Activated CD4-positive, alpha-beta T cell treated with anti-CD3 and anti-CD28 coated beads, Interleukin-10, Interleukin-2, amounts not matched to agents 100 ng/mL and 50 ng/mL, durations not matched to agents 16 hours and 8 hours (primary cell): ENCODE measurements at places on chromosomes 7 and 10.
A peak's percentile ranks its signal among the peaks of the same experiment; 100 is the strongest.

DNA sequence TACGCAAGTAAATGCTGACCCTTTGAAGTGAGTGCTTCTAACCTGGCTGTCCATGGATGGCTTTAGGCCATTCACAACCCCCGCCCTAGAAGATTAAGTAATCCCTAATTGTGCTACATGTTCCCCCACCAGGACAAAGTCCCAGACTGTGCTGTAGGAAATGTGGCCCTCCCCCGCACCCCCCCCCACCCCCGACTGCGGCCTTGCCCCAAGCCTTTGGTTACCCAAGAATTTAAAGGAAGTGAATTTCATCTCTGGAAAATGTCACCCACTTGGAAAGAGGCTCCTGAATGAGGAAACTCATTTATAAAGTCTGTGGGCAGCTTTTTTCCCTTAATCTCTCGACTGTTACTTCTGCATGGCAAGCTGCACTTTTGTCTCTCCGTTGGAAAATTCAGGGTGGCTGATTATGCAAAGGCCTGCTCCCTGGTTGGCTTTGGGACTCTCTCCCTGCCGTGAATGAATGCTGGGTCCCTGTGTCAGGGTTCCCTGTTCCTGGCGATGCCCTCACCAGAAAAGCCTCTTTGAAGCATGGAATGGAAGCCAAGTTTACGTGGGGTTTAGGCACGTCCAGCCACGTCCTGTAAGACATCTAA lies 31.4 kb upstream of the AQP1 start:
- no peak for DNase-seq

GRCh38 chr7:96591900-96592676 lies 117.6 kb downstream of the SEM1 start:
- no peak for DNase-seq

- DNase-seq = no peak
Measured at GRCh38 chr10:23015021-23015707, 80.2 kb upstream of the MSRB2 start.

DNA sequence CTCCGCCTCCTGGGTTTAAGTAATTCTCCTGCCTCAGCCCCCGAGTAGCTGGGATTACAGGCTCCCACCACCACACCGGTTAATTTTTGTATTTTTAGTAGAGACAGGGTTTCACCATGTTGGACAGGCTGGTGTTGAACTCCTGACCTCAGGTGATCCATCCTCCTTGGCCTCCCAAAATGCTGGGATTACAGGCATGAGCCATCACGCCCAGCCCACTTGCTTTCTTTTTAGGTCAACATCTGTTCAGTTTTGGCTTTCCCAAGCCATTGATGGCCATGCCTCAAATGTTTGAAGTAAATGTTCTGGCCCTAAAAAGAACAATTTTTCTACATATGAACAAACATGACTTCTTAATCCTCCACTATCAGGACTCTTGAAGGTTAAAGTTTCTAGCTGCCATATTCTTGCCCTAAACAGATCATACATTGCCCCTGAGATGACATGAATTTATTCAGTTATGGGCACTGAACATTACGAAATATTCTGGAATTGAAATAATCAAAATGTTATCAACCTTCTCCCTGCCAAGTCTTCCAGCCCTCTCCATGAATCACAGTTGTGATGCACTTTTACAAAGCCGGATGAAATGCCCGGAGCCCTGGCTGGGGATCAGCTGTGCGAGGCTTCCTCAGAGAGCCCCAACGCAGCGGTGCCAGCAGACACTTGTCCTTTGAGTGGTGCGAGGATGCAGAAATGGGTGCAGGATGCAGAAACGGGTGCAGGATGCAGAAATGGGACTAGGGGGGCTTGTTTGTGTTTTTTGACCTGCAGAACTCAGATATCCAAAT lies 2.9 kb downstream of the MRLN start:
- no peak for DNase-seq

- DNase-seq = no peak
Measured at GRCh38 chr7:142030294-142030693, 34.6 kb downstream of the MGAM start.

DNA sequence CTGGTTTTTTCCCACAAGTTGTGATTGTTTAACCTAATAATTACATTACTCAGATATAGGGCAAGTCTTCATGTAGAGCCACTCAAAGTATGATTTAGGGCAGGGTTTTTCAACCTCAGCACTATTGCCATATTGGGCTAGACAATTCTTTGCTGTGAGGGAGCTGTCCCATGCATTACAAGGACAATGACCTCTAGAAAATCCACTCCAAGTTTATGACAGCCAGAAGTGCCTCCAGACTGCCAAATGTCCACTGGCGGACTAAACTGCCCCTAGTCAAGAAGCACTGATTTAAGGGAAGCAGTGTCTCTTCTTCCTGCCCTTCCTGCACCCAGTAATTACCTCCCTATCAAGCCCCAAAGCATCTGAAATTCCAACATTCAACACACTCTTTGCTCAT lies 54.4 kb downstream of the ZNF800 start:
- no peak for DNase-seq

- no peak for DNase-seq
Measured at GRCh38 chr7:116988363-116988989, 35.2 kb downstream of the ST7 start.

- DNase-seq = peak; percentile 72
Measured at GRCh38 chr10:17648243-17649035, 4.5 kb downstream of the STAM start.

- no peak for DNase-seq
Measured at GRCh38 chr10:90286941-90287340, 570.9 kb downstream of the HTR7 start.

DNA sequence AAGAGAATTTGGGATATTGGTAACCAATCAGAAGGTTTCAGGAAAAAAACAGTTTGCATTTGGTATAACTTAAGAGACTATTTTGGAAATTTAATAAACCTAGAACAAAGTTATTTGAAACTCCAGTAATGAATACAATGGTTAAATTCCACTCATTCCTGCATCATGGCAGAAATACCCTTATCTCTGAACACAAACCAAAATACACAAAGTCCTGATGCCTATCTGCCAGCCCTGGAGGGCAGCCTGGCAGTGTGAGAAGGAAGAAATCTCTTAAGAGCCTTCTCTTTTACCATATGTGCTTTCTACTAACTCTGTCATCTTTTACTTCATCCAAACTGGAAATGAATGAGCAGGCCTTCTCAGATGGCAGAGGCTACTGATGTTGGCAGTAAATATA lies 147.1 kb upstream of the LYZL1 start:
- no peak for DNase-seq

- DNase-seq = no peak
Measured at GRCh38 chr10:29007748-29008610, 280.9 kb upstream of the LYZL1 start.

DNA sequence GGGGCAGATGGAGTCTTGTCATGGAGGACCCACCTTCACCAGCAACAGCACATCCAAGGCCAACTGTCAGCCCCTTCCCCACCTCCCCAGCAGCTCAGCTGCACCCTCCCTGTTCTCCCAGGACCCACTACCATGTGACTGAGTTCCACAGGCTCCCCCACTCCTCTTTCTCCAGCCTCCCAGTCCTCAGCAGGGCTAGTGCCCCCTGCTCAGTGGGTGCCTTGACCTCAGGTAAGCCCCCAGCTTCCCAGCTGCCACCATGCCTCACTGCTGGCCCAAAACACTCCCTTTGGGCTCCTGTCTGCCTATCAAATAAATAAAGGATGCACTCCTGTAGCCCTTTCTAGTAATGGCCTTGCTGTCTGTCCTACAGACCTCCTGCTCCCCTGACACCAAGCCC lies 174.4 kb downstream of the SLIT1 start:
- no peak for DNase-seq

DNA sequence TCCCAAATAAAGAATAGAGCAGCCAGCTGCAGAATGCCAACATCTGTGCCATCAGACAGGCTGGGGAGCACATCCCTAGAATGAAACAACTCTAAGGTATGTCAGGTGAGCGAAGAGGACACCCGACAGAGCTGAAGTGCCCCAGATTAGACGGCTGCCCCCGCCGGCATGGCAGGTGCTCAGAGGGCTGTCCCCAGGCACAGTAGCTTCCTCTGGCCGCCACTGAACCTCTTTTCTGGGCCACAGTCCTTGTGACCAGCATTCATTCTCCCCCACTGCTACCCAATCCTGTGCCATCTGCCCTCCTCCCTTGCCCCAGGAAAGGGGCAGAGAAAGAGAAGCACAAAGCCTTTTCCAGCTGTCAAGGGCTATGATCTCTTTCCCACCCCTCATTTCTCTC lies 41.7 kb downstream of the RGS10 start:
- DNase-seq = no peak

- no peak for DNase-seq
Measured at GRCh38 chr10:13078912-13079775, 20.8 kb upstream of the OPTN start.

GRCh38 chr7:1748839-1749173 lies 78.7 kb downstream of the ELFN1 start:
- DNase-seq = no peak

- no peak for DNase-seq
Measured at GRCh38 chr7:47485640-47486435, 96.1 kb downstream of the TNS3 start.

GRCh38 chr7:106618480-106618879 lies 42.5 kb downstream of the CCDC71L start:
- no peak for DNase-seq

- DNase-seq = no peak
Measured at GRCh38 chr7:20030915-20031362, 186.2 kb downstream of the MACC1 start.

GRCh38 chr7:89607792-89608191 lies 546.5 kb upstream of the STEAP1 start:
- peak; percentile 23 for DNase-seq

DNA sequence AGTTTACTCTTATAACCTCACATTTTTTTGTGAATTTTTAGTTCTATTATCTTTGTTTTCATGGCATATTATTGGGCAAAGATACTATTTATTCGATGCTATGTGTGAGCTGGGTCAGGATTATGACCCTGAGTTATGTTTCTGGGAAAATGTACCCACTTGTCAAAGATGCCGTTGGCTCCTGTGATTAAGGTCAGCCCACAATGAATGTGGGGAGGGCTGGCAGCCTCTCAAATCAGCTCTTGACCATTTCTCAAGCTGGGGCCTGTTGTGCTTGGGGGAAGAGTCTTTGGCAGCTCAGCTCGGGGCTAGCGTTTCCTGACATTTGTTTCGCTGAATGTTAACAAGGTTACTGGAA lies 97.5 kb downstream of the TCF7L2 start:
- DNase-seq = no peak

DNA sequence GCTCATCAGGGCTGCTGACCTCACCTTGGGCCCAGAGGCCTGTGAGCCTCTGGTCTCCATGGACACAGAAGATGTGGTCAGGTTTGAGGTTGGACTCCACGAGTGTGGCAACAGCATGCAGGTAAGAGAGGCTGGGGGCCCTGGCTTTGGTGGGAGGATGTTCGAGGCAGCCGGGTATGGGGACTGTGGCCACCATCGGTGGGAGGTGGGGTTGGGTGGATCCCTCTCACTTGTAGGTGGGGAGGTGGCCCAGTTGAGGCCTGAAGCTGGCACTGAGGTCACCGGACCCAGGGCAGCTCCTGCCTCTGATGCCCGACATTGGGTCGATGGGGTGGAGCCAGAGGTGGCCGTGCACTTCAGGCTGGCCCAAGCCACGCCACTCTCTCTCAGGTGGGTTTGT lies 406 bp downstream of the ZP3 start:
- DNase-seq = no peak

GRCh38 chr7:37476428-37476827 lies 27.8 kb upstream of the ELMO1 start:
- DNase-seq = no peak

DNA sequence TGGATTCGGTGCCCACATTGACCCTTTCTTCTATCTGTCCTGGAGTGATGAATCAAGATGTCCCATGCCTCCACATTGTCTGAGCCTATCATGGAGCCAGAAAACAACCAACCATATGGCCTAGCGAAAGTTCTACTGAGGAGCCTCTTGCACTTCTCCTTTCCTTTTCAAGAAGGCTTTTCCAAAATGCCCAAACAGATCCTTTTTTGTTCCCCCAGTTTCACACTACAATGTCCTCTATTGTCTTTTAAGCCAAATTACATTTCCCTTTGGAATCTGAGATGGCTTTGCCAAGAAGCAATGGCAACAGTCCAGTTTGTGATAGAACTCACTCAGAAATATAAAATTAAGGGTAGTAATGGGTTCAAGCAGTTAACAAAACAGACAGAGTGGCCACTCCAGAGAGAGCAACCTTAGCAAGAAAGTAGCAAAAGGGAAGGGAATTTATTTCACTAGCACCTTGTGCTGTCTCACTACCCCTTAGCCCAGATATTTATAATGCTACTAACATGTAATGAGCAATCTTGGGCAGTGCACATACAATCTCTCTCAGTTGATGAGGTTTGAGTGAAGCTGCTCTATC lies 194.6 kb upstream of the PDE1C start:
- DNase-seq = no peak

- no peak for DNase-seq
Measured at GRCh38 chr7:27277628-27278027, 35.0 kb downstream of the EVX1 start.

GRCh38 chr10:45433716-45434469 lies 59.9 kb downstream of the ALOX5 start:
- no peak for DNase-seq

GRCh38 chr7:18798088-18798906 lies 302.7 kb downstream of the HDAC9 start:
- DNase-seq = no peak

- DNase-seq = no peak
Measured at GRCh38 chr7:14875941-14876587, 26.5 kb downstream of the DGKB start.

DNA sequence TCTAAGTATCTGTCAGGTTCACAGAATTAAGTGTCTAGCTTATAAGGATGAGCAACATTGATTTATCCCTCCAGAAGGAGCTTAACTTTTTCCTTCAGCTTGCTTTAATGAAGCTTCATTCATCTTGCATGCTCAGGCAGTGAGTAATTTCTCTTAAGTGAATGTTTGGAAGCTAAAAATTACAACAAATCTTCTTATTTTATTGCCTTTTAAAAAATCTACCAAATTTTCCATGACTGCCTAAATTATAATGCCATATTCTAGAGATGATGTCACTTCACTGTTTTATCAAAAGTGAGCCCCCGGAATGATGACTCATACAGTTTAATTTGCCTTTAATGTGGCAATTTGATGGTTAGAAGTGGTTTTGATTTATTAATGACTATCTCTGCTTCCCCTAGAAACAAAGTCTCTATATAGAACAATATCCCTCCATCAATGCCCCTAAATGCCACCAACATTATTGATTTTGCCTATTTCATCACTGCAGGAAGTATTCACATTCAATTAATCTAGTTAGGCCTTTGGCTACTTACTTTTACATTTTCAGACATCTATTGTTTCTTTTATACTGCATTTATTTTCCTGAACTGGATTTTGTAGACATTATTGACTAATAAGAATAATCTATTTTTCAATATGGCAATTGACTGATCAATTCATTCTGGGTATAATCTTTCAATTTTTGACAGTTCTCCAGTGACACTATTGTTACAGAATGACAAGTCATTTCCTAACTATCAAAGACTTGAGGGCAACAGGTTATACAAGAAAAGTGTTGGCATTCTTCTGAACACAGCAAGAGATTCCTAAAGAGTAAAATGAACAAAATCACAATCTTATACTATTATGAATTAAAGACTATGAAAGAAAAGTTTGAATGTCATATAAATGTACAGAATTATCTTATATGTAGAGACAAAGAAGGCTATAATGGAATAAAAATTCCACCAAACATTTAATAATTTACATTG lies 139.3 kb upstream of the ODAD2 start:
- DNase-seq = no peak

- DNase-seq = no peak
Measured at GRCh38 chr10:88041243-88042159, 178.1 kb downstream of the PTEN start.
